ENCODE measurements at places on chromosomes 5 and 9.

- no peak for DNase-seq
Measured at GRCh38 chr5:98109561-98110006, 663.9 kb upstream of the RGMB start.

DNA sequence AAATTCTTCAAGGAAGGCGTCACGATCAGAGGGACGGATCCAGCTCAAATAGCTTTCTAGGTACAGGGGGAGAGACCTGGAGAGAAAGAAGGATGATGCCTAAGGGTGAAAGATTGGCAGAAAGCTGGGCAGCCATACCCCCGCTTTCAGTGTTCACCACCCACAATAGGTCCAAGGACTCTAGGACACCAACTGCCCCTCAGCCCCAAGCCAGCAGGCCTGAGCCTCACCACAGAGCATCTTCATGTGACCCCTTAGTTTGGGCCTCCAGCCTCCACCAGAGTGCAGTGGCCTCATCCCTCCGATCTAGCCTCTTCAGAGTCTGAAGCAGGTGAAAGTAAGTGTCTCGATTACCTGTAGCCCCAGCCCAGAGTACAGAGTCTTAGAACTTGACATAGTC is 1.7 kb upstream of the VCP start:
- DNase-seq: no peak

- no peak for DNase-seq
Measured at GRCh38 chr9:19229595-19230354, 718 bp upstream of the DENND4C start.

DNA sequence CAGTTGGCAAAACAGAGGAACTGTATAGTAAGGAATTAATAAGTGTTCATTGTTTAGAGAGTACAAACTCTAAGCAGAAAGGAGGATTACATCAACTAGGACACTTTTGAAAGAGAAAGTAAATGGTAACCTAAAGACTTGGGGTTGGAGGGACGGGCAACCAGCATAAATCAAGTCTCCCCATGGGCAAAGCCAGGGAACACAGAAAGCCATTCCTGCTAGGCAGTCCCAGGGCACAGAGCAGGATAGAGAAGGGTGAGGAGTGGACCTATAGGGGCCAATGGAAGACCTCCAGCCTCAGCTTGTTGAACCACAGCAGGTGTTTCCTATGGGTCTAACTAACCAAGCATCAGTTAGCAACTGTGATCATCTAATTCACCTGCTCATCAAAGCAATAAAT is 9.2 kb upstream of the ERAP1 start:
- DNase-seq: no peak

GRCh38 chr5:103503066-103503465 is 59.5 kb downstream of the NUDT12 start:
- no peak for DNase-seq

DNA sequence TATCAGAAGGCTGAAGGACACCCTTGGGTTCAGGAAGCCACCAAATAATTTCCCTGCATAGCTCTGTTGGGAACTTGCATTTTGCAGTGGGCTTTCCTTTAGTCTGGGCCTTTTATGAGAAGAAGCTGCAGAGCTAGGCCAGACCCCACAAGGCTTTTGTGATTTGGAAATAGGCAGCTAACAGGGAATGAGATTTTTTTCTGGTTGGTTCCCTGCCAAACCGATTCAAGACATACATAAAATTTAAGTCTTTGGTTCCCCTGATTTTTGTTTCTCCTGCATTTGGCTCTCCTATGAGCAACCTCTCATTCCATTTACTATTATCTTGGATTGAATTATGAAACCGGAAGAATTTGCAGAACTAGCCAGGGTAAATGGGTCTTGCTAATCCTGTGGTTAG is 81.5 kb upstream of the PTCH1 start:
- DNase-seq: no peak

- no peak for DNase-seq
Measured at GRCh38 chr5:145237843-145238242, 597.3 kb downstream of the PRELID2 start.

- DNase-seq: peak; percentile 48
Measured at GRCh38 chr5:109329333-109330237, 80.2 kb downstream of the PJA2 start.

GRCh38 chr9:130794923-130795495 is 40.0 kb upstream of the ABL1 start:
- no peak for DNase-seq

DNA sequence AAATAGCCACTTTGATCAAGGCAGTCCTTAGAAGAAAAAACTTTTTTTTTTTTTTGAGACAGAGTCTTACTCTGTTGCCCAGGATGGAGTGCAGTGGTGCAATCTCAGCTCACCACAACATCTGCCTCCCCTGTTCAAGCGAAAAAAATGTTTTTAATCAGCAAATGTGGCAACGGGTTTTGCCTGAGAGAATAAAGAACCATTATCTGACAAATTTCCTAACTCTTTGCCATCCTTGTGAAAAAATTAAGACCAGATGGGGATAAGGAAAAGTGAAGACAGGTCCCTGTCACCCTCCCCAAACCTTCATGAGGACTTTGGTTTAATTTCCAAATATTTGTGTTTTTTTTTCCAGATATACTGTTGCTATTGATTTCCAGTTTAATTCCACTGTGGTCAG is 107.3 kb upstream of the SPOCK1 start:
- no peak for DNase-seq

- no peak for DNase-seq
Measured at GRCh38 chr5:9231842-9232241, 314.0 kb downstream of the SEMA5A start.

DNA sequence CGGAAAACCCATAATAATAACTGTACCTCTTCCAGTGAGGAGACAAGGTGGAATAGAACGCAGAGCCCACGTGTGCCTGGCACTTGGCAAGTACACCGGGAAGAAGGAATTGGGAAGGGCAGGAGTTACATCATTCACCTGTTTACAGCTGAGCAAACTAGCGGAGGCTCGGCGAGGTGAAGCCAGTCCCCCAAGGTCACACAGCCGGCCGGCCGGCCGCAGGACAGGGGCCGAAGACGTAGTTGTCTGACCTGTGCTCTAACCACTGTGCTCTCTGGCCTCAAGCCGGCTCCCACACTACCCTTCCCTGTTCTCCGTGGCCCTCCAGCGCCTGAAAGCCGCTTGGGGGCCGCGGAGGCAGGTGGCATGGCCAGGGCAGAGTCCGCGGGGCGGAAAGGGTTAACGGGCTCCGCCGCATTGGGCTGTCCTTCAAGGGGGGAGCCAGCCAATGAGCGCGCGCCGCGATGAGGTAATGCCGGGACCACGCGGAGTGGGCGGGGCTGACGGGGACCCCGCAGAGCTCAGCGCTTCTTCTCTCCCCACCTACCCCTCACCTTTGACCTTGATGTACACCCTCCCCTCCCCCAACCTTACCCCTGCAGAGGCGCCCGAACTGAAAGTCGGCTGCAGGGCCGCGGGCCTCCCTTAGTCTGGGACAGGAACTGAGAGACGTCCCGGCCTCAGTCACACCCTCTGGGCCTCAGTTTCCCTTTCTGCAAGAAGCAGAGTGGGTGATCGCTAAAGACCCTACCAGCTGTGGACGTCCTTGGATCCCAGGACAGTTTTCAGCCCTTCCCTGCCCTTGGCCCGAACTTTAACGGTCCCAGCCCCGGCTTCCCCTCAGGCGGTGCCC is 125.1 kb downstream of the C9orf50 start:
- DNase-seq: peak; percentile 95
